ENCODE measurements at places on chromosomes 2 and 18.

GRCh38 chr18:29664278-29665036, 1378.1 kb downstream of the DSC3 start:
- DNase-seq = no peak

DNA sequence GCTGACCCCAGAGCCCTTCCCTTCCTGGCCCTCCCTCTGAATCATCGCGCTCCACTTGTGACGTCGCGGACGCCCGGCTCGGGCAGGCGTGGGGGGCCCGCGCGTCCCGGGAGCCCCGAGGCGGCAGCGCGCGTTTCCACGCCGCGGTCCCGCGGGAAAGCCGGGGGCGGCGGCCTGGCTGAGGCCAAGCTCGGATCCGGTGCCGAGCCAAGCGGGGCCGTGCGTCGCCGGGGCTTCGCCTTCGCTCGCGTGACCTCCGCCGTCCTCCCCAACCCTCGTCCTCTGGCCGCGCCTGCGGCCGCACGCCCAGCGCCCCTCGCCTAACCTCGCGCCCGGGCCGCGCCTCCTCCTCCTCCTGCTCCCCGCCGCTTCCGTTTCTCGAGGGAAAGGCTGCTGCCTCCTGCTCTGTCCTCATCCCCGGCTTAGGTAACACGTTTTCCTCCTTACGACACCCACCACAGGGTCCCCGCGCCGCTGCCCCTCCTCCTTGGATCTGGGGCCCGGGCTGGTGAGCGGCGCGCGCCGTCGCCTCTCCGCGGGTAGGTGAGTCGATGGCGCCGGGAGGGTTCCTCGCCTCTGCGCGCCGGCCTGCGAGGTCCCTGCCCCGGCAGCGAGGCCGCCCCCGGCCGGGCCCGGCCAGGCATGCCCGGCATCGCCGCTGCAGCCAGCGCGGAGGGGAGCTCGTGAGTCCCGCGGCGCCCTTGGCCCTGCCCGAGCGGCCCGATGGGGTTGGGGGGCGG, at the start of gene INPP1:
Gene INPP1 (plus strand): TSS at position 54 of the 740 bp plus-strand sequence. CDS start 16,514 bp downstream, outside the sequence.
- no peak for DNase-seq

DNA sequence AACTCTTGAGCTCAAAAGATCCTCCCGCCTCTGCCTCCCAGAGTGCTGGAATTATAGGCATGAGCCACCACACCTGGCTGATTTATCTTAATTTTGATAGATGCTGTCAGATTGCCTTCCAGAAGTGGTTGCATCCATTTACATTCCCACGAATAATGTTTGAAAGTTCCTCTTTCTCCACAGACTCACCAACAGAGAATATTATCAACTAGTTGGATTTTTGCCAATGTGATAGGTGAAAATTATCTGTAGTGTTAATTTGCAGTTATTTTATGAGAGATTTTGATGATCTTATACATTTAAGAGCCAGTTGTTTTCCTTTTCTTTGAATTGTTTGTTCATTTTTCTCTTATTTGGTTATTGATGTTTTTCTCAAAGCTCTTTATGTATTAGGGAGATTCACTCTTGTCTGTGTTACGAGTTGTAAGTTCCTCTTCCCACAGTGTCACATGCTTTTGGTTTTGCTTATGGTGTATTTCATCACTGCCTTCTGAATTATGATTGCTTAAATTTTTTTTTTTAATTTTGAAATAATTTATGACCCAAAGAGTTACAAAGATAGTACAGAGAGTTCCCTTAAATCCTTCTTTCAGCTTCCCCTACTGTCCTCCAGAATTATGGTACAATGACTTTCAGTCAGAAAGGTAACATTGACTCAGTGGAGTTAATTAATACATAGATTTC, 20.7 kb upstream of the NT5DC4 start:
- no peak for DNase-seq

DNA sequence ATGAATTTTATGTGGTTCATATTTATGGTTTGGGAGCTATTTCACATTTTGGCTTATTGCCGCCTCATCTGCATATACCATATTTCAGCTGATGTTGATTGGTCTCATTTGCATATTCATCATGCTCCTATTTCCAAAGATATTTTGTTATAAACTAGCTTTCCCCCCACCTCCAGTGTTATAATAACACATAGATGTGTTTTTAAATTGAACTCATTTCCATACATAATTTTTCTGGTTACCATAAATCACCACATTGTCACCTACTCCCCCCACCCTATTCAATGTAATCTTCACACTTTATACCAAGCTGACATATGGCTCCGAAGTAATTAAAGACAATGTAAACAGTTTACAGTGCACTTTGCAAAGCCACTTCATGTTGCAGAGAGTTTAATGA, 101.2 kb downstream of the FSHR start:
- DNase-seq = no peak

DNA sequence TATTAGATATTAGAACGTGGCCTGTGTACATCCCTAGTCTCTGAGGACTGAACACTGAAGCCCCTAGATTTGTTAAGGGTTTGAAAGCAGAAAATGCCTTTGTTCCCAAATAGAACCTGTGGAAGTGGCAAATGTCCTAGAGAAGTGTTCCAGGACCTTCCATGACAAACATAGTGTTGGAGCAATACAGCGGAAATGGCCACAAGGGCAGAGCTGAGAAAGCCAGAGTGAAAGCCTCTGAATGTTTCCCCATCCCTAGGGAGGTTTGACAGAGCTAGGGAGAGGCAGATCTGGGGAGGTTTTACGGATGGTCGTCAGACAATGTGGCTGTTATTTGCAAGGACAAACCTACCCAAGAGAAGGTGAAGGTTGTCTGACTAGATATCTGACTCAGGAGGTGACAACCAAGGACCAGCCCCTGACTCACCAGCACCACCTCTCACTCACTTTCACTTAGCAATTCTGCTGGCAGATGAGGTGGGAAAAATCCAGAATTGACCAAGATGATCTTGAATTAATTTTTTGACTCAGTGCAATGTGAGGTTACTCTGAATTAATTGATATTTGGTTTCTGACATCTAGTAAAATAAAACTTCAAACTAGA, 24.1 kb downstream of the RBM43 start:
- no peak for DNase-seq

GRCh38 chr18:47749600-47749973, 180.9 kb downstream of the SMAD2 start:
- DNase-seq = no peak

- DNase-seq = no peak
These were observed 88.3 kb upstream of the CCDC68 start for GRCh38 chr18:55047546-55047945.

Measured in HFF-Myc (cell line).